ENCODE measurements at places on chromosomes 6 and 20.

DNA sequence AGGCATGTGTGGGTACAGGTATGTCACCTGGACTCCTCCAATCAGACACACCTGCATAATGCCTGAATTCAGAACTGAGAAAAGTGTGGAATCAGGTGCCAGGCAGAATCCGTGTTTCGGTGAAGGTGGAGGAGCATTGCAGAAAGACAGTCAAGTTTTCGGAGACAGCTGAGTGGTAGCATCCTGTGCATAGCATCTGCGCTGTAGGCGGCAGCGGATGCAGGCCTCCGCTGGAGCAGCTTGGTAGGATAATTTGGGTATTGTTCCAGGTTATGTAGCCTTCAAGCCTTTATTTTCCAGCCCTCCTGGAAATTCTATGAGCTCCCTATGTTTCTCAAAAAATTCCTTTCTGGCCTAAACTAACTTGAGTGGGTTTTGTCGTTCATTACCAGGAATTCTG, 15.5 kb upstream of the ARMC2 start:
- DNase-seq, result no peak

GRCh38 chr20:4151991-4152695, 136.8 kb upstream of the RNF24 start:
- DNase-seq, result no peak

GRCh38 chr6:4413073-4413472, 277.7 kb upstream of the ECI2 start:
- DNase-seq, result no peak

- DNase-seq, result peak; percentile 60
Observed at GRCh38 chr6:75290136-75290945, 5.7 kb upstream of the TMEM30A start.

DNA sequence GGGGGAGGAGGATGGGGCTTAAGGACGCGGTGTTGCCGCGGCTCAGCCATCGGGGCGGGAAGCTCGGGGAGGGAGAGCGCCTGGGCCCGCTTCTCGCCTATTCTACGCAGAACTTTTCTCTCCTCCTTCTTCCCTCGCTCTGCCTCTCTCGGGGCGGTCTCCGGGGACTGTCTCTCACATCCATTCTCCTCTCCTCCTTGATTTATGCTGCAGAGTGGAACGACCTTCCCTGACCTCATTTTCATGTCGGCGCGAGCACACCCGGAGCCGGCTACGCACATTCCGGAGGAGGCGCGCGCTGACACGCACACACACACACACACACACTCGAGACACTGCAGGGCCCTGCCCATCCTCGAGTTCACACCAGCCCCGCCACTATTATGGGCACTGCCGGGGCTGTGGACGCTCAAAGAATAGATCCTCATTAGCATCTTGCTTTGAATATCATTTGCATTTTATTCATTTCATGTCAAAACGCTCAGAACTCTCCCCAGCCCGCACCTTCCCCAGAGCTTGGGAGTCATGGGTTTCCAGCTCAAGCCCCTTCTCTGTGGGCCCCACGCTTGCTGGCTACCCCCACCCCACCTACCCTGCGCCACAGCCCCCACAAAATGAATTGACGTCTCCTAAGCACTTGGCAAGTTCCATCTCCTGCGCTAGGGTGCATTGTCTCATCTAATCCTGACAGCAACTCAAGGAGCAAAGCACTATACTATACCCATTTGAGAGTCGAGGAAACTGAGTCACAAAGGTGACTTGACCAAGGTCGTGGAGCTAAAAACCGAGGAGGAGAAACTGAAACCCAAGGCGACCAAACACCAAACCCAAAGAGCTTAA, 36.8 kb downstream of the NCR2 start:
- DNase-seq, result peak; percentile 70

Data from GM23338 (cell line).